ENCODE measurements at places on chromosomes 5 and 9.

DNA sequence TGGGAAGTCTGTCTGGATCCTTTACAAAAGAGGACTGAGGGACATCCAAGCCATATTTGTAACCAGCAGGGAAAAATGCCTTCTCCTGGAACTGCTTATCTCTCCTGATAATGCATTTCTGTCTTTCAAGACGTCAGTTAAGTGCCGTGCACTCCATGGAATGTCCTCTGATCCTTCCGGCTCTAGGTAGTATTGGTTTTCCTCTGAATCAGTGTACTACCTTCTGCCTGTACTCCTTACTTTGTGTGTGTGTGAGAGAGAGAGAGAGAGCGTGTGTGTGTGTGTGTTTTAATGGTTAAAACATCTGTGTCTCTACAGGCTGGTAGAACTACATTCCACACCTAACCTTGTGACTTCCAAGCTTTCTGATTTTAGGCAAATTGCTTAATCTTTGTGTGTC is 89.9 kb downstream of the PIP5K1B start:
- ATAC-seq, result no peak

GRCh38 chr5:92884469-92884868 is 696.5 kb downstream of the NR2F1-AS1 start:
- ATAC-seq, result no peak

DNA sequence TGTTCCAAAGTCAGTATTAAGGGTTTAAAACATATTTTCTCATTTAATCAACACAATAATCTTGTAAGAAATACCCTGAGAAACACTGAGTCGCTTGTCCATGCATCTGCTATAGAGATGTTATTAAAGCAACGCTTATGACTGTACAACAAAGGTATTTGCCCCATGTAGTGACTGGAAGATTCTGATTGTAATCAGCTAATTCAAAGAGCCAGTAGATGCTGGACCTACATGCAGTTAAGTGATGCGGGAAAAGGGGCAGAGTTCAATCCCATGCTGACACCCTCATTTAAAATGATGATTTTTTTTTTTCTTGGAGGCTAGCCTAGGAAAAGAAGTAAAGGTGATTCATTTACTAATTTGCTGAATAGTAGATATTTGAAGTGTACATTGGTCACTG is 149.3 kb upstream of the MTAP start:
- ATAC-seq, result no peak

DNA sequence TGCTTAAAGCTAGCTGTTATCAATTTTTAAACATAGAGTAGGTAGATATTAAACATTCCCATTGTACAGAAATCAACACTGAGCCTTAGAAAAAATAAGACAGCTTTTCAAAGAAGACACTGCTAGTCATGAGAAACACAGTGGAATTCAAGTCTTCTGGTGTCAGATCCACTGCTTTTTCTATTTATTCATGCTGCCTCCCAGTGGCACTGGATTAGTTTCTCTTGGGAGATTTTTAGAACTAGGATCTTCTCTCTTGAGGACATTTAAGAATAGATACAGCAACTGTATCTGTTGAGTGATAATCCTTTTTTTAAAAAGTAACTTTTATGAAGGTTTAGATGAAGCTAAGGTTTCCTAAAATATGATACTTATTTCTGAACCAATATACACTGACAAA is 1635.4 kb upstream of the C9orf72 start:
- no peak for ATAC-seq

DNA sequence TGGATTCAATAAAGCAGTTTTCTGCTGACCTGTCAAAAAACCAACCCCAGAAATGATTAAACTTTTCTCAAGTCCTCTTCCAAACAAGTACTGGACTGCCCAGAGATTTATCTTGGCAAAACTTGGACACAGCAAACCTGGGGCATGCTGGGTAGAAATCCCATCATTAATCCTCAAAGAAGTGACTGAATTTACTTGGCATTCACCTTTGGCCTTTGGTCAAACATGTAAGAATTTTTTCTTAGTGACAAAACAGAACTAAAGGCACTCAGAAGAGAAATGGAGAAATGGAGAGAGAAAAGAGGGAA is 248.6 kb upstream of the NREP start:
- no peak for ATAC-seq

GRCh38 chr5:173882632-173883031 is 5.5 kb upstream of the CPEB4 start:
- peak; percentile 27 for ATAC-seq

DNA sequence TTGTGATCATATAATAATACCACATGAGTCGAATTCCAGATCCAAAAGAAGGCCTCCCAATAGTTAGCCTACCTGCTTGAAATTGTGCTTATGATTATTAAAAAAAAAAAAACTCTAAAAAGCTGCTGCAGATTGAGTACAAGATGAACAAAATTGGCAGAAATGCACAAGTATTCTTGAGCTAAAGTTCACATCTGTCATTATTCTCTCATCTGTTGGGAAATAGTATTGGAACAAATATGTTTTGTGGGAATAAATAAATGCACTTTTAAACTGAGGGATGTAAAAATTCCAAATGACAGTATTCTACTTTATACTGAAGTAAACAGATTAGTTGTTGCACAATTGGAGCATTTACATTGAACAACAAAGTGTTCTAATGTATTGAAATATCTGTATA is 15.7 kb downstream of the DAB2 start:
- no peak for ATAC-seq

GRCh38 chr5:84430863-84431663 is 46.4 kb upstream of the EDIL3 start:
- ATAC-seq, result no peak

DNA sequence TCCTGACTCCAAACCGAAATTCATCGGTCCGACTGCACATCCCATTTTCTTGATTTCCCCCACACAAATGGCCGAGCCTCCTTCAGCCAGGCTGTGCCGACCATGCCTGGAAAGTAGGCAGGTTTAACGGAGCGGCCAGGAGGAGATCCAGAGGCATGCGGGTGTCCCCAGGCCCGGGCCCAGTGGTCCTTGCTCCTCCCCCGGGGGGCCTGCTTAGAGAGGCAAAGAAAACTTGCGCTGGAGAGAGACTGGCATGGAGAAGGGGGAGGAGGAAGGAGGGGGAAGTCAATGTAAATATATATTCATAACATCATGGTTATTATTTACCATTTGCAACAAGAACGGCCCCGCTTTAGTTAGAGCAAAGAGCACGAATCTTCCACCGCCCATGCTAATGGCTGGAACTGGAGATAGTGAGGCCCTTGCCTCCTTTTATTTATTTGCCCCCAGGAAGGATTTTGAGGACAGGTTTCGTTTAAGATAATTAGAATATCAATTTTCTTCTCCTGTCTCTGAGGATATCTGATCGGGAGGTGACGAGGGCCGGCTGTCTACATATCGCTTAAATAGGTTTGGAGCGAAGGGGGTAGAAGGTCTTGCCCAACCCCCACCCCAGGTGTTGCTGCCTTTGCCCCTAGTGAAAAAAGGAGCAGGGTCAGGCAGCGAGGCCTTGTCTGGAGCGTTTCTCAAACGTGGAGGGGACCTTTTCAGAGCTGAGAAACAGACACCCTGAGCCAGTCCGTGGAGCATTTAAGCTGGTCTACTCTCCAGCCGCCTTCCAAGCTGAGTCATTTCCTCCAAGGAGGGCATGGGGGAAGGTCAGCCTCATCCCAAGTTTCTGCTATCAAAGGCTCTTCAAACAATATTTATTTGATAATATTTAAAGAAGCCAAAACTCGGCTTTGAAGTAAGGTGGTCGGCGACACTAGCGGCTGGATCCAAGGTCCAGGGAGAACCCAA is 2.5 kb downstream of the BARHL1 start:
- no peak for ATAC-seq

DNA sequence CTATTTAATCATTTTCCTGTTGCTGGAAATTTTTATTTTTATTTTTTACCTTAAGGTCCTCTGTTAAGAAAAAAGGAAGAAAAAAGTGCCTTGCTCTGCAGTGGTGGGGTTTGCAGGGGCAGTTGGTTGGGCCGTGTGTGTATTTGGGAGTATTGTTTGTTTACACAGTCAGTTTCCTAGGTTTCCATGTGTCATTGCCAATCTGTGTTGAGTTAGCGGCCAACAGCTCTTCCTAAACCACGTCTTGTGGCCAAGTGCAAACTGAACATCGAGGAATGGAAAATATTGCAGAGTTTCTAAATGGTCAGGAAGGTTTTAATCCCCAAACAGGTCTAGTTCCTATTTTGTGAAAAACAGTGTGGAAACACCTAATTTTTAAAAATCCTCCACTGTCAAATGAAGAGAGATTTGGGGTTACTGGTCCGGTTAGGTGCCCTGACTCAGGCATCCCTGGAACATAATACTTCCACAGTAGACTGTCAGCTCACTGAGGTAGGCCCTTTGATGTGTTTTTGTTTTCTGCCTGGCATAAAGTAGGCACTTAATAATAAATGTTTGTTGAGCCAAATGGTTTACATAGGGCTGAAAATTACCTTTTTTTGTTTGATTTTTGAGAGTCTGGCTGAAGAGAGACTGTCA is 37.0 kb downstream of the MAMDC2 start:
- ATAC-seq, result peak; percentile 45

DNA sequence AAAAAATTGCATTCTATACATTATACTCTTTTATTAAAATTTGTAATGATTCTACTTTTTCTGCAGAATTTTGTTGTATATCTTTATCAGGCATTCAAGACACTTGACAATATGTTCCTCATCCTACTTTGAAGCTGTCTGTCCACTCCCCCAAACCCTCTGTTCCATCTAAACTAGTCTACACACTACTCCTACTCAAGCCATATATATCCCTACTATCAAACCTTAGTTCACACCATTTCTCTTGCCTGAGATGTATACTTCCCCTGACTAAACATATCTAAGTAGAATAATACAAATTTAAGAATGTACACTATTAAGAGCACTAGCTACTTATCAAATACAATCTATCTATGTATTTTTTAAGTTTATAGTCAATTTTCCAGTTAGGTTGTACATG is 107.1 kb upstream of the FTMT start:
- ATAC-seq, result no peak

- ATAC-seq, result no peak
These were observed 68.6 kb upstream of the DPYSL3 start for GRCh38 chr5:147578228-147579024.

DNA sequence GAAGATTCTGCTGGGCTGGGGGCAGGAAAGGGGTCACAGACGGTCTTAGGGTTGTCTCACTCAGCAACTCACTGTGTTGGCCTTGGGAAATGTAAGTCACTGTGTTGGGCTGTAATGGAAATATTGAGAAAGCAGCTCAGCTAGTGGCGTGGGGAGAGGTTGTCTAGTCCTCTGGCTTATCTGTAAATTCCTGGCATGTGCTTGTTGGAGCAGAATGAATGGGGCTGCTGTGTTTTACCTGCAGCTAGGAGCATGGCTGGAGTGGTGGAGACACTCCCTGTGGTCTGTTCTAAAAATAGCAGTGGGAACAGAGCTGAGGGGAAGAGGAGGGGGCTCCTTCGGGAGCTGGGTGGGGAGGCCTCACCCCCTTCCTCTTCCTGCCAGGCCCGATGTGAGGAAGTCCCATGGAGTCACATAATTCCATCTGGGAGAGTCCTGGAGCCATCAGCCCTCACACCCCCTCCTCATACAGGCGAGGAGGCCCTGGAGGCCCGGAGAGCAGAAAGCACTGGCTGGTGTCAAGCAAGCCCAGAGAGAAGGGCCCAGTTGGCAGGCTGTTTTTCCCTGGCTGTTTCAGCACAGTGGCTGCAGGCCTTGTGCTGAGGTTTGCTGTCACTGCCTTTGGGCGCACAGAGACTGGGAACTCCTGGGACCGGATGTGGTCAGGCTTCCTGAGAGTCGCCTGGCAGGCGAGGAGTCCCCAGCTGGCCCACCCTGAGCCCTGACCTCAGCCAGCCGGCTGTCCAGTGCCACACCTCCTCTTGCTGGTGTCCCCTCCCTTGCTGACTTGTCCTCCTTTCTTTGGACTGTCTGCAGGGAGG is 84.9 kb downstream of the RGS3 start:
- ATAC-seq, result peak; percentile 86

DNA sequence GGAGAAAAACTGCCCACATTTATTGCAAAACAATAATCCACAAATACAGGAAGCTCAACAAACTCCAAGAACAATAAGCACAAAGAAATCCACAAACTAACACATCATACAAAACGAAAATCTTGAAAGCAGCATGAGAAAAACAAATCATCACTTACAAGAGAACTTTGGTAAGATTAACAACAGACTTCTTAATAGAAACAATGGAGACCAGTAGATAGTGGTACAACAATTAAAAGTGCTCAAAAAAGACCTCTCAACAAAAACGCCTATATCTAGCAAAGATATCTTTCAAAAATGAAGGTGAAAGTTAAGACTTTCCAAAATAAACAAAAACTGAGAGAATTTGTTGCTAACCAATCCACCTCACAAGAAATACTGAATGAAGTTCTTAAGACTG is 38.4 kb downstream of the CDKL3 start:
- ATAC-seq, result no peak

- ATAC-seq, result no peak
These were observed 3.2 kb downstream of the SMIM15 start for GRCh38 chr5:61159070-61159469.

DNA sequence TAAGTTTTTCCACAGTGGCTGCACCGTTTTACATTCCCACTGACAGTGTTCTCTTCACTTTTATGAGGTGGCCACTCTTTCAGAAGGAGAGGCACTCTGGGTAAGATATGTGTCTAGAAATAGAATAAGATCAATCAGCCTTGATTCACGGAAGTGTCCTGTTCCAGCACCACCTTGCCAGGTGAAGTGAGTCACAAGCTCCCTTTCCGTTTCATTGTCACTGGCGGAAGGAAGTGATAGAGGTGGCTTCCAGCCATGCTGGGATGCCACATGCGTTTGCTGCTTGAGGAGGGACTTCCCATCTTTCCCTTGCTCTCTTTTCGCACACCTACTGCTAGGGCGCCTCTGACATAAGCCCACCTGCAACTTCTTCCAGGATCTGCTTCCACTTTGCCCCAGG is 217.1 kb downstream of the PIK3R1 start:
- peak; percentile 8 for ATAC-seq

DNA sequence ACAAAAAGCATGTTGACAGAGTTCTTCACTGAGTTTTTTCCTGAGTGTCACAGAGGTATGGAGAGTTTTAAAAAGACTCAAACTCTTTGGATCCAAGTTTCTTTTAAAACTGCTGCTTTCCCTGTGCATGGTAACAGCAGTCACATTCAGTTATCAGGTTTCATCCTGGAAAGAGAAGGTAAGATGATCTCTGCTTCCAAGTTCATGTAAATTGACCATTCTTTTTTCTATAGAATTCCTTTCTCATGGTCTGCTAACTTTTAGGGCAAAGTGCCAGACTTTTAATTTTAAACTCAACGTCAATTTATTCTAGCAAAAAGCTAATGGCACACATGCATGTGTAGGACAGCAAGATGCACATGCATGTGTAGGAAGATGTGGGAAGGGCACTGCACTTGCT is 52.5 kb upstream of the PRLR start:
- ATAC-seq, result no peak

DNA sequence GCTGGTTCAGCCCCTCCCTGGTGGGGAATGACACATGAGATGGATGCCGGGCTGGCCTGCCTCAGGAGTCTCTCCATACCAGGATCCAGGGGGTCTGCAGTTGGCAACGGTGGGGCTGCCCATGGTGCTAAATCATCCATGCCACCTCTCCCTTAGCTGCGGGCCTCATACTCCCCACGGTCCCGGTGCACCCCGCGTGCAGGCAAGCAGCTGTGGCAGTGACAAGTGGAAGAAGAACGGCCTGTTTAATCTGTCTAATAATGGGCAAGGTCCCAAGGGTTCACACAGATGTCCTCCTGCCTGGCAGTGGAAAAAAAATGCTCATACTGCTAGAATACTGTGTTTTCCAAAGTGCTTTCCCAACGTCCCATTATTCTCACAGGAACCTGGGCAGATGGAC is 196.9 kb upstream of the PANK3 start:
- ATAC-seq, result no peak

- no peak for ATAC-seq
These were observed 56.5 kb upstream of the NKD2 start for GRCh38 chr5:951940-952596.

- no peak for ATAC-seq
These were observed 7.4 kb downstream of the CCDC187 start for GRCh38 chr9:136296434-136297015.

Measured in activated T-helper 17 cell treated with anti-CD3 and anti-CD28 coated beads, Interleukin-2, amount 50 U/mL, for 72 hours (primary cell).